Astrocyte (in vitro differentiated cells and primary cell): ENCODE measurements at places on chromosomes 12 and 14.

GRCh38 chr14:71555654-71556559 lies 376.3 kb upstream of the RGS6 start:
- H3K4me1 ChIP-seq: no peaks in the 10 kb centered on the region
- H3K27me3 ChIP-seq: no peaks in the 10 kb centered on the region
- peak; percentile 50 for DNase-seq

DNA sequence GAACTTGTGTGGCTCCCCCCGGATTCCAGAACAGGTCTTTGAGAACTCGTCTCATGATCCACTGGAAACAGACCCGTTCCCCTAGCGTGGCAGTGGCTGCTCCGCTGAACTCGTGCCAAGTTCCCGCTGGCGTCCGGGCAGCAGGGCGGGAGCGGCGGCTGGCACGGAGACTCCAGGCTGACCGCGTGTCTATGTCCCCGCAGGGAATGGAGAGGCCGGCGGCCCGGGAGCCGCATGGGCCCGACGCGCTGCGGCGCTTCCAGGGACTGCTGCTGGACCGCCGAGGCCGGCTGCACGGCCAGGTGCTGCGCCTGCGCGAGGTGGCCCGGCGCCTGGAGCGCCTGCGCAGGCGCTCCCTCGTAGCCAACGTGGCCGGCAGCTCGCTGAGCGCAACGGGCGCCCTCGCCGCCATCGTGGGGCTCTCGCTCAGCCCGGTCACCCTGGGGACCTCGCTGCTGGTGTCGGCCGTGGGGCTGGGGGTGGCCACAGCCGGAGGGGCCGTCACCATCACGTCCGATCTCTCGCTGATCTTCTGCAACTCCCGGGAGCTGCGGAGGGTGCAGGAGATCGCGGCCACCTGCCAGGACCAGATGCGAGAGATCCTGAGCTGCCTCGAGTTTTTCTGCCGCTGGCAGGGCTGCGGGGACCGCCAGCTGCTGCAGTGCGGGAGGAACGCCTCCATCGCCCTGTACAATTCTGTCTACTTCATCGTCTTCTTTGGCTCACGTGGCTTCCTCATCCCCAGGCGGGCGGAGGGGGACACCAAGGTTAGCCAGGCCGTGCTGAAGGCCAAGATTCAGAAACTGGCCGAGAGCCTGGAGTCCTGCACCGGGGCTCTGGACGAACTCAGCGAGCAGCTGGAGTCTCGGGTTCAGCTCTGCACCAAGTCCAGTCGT lies 1.5 kb downstream of the APOLD1 start:
- no peaks in the 10 kb centered on the region for H3K27me3 ChIP-seq
- no peaks in the 10 kb centered on the region for H3K36me3 ChIP-seq
- H3K4me1 ChIP-seq: peaks cover 26% of the 10 kb centered on the region
- peak; percentile 64 for DNase-seq
- H3K4me3 ChIP-seq: peak overlapping the region; percentile 64

DNA sequence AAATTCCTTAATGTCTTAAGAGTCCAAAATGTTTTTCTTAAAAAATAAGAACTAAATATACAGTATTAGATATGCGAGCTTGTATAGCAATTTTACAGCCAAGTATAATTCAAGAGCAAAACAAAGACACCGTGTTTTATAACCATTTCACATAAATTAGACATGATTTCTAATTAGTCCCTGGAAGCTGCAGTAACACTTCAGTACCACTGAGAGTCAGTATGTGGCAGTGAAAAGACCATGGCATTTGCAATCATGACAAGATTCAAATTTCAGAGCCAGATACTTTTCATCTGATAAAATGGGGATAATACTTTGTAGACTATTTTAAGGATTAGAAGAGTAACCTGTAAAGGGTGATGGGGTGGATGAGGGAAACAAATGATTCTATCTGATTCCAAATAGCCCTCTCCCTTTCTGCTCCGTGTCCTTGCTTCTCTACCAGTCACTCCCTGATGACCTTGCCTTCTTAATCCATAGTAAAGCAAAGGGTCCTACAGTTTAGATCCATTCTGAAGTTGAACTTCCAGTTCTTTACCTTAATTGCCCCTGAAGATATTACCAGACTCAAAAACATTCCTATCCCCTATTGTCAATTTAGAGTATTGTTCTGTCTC lies 145.4 kb upstream of the ABCD2 start:
- no peaks in the 10 kb centered on the region for H3K27me3 ChIP-seq
- H3K27ac ChIP-seq: no peak overlapping the region
- no peaks in the 10 kb centered on the region for H3K36me3 ChIP-seq
- DNase-seq: peak; percentile 36
- H3K4me3 ChIP-seq: no peak overlapping the region

DNA sequence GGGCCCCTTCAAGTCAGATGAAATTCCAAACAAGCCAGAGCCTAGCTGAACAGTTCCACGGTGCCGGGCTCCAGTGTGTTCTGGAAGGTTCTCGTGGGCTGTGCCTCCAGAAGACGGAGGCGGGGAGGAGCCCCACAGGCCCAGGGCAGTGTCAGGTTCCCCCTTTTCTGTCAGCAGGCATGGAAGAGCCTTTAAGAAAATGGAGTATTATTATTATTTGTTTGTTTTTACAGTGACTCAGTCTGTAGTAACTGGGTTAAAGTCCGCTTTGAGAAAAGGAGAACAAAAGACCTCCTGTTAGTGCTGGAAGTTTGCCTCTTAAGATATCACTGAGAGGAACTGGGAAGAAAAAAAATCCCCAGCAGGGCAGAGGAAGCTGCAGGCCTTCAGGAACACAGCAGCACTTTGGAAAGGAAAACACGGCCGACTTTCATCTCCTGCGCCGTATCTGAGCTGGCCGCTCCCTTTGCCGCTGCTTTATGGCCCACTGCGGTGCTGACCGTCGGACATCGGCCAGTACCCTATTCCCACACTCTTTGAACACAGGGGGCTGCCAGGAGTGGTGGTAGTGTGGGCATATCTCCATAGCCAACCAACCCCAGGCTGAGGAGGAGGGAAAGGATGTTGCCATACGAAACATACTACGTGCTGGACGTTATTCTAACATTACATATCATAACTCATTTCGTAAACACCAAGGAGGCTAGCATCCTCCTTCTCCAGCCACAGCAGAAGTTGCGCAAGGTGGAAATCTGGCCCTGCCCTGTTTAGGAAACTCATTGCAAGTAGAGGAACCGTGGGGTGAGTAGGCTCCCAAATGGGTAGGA lies 194.0 kb downstream of the ZFP36L1 start:
- peaks cover 26% of the 10 kb centered on the region for H3K4me1 ChIP-seq
- peak; percentile 95 for DNase-seq
- peak overlapping the region; percentile 86 for H3K27ac ChIP-seq
- H3K4me3 ChIP-seq: no peak overlapping the region

DNA sequence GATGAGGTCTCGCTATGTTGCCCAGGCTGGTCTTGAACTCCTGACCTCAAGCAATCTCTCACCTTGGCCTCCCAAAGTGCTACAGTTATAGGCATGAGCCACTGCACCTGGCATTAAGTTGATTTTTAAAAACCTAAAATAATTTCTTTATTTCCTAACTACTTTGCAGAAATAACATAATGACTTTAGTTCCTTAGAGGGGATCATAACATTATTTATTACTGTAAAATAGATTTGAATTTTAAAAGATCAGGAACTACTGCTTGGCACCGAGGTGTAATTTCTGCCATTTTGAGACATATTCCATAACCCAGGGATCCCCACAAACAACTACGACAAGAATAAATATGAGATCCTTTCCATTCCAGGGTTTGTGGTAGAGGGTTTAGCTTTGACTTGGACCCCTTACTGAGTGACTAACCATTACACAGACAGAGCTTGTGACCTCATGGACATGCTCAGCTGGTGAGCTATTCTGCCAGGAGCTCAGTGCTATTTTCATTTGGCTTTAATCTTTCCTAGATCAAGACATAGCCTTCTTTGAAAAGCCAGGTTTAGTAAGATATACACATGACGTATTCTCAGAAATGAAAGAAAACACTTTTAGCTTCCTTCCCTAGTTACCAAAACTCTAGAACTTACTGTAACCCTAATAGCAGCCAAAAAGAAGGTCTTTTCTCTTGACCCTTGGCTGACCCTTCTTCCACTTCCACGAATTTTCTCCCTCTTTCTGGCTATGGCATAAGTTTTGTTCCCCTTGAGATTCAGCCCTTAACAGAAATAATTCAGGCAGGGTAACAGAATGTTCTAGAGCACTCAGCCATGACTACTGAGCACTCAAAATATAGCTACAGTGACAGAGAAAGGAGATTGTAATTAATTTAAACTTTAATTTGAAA lies 75.1 kb upstream of the NUDT4 start:
- H3K4me3 ChIP-seq: no peak overlapping the region
- H3K4me1 ChIP-seq: peaks cover 4% of the 10 kb centered on the region
- H3K27me3 ChIP-seq: no peaks in the 10 kb centered on the region

- no peaks in the 10 kb centered on the region for H3K4me1 ChIP-seq
- H3K27me3 ChIP-seq: no peaks in the 10 kb centered on the region
- no peak overlapping the region for H3K27ac ChIP-seq
- DNase-seq: no peak
- peaks cover 46% of the 10 kb centered on the region for H3K36me3 ChIP-seq
Observed at GRCh38 chr12:130795906-130796305, 43.1 kb downstream of the STX2 start.
